Osteocyte (in vitro differentiated cells): ENCODE measurements at places on chromosomes 7 and 10.

DNA sequence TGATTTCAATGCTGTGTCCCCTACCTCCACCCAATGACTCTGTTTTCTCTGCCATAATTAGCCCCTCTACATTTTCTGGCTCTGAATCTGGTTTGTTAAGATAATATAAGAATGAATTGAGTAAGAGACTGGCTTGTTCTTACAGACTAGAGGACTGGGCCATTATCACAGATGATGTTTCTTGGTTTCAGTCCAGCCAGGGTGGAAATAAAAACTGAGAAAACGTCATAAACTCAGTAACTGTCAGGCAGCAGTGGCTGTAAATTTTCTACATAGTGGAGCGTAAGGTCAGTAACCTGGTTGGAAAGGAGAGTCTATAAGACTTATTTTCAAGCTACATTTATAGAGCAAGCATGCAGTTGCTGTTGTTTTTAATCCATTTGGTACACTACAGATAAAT lies 485.4 kb downstream of the HTR7 start:
- no peak for DNase-seq

DNA sequence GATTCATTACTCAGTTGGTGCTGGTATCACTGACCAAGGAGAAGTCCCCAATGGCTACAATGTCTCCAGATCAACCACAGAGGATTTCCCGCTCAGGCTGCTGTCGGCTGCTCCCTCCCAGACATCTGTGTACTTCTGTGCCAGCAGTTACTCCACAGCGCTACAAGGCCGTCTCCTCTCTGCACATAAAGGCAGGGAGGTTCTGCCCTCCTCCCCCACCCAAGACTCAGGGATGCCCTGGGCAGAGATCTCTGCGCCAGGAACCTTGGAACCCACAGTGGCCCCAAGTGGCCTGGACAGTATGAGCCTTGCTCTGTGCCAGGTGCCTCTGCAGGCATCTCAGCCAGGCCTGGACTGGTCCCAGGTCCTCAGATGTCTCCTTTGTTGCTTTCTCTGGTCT lies 193.4 kb upstream of the PRSS58 start:
- DNase-seq: peak; percentile 64

DNA sequence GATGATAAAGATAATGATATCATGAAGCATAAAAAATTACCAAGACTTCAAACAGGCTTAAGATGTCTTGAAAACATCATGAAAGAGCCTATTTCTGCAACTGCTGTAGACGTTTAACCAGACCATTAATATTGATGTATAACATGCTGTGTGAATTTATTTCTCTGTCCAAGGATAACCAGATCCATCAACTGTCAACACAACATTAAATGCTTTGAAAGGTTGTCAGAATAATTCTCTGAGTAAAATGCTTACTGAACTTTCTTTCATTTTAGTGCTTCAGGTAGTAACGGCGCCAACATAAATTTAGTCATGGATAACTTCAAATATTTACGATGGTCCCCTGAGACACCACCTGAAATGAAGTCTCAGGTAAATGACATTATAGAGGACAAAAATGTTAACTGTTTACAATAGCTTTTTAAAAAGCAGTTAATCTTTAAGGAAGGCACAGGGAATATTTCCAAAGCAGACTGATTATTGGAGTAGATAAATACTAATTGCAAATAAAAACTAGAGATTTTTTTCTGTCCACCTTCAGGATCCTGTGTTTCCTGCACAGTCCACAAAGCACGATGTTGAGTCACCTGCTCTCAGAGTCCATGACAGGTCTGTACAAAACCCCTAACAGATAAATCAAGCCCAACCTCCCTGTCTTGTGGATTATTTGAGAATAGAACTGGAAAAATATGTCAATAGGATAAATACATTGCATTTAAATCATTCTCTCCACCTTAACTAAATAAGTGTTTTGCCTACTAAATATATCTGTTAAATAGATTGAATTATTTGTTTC lies 1213.2 kb downstream of the XPNPEP1 start:
- DNase-seq: no peak

- no peak for DNase-seq
These were observed at the start of gene TMEM236 for GRCh38 chr10:17751781-17752445. Gene TMEM236 (plus strand): TSS chr10:17752201. CDS start chr10:17752296, 95 bp downstream.

- DNase-seq: no peak
These were observed 140.5 kb downstream of the CAMK1D start for GRCh38 chr10:12489806-12490205.

- no peak for DNase-seq
These were observed 12.0 kb upstream of the GSAP start for GRCh38 chr7:77427996-77428603.

- no peak for DNase-seq
These were observed 128.8 kb downstream of the NEURL1 start for GRCh38 chr10:103622286-103622685.

- no peak for DNase-seq
These were observed 16.5 kb downstream of the KDM7A start for GRCh38 chr7:140160308-140160707.

- DNase-seq: no peak
These were observed 9.8 kb downstream of the SFXN3 start for GRCh38 chr10:101040851-101041250.

GRCh38 chr10:133047526-133048123 lies 40.1 kb upstream of the ADGRA1 start:
- no peak for DNase-seq

- DNase-seq: no peak
These were observed 33.2 kb upstream of the TLX1 start for GRCh38 chr10:101097881-101098280.

DNA sequence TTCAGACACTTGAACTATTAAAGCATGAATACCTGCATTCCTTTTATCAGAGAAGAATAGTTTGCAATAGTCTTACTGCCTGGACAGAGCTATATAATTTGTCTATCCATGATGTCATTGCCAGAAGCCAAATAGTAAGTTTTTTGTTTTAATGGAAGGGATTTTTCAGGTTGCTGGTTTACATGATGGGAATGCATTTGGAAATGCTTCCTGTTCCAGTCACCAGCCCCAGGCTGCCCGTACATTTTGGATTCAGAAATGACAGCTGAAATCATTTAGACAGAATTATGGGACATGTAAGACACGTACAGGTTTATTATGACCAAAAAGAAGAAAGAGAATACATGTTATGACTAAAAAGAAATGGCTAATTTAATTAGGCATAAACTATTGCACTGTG lies 293.1 kb downstream of the CDK14 start:
- no peak for DNase-seq

GRCh38 chr10:69620625-69621024 lies 9.4 kb upstream of the FAM241B start:
- peak; percentile 49 for DNase-seq

DNA sequence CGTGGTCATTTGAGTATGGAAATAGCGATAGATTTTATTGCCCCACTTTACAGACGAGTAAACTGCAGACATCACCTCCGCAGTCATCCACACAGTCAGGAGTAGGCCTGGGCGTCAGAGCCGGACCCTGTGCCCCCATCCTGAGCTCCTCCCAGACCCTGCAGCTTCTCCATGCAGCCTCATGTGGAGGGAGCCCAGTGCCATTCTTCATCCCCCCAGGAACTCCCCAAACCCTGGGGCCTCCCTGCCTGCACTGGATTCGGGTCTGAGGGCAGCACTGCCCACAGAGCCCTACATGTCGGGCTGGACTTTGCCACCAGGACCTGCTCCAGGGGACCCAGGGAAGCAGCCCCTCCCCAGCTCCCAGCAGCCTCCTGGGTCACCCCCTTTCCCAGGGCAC lies 100.8 kb downstream of the MKI67 start:
- no peak for DNase-seq

GRCh38 chr7:159056737-159057136 lies 87.9 kb downstream of the VIPR2 start:
- DNase-seq: peak; percentile 46

DNA sequence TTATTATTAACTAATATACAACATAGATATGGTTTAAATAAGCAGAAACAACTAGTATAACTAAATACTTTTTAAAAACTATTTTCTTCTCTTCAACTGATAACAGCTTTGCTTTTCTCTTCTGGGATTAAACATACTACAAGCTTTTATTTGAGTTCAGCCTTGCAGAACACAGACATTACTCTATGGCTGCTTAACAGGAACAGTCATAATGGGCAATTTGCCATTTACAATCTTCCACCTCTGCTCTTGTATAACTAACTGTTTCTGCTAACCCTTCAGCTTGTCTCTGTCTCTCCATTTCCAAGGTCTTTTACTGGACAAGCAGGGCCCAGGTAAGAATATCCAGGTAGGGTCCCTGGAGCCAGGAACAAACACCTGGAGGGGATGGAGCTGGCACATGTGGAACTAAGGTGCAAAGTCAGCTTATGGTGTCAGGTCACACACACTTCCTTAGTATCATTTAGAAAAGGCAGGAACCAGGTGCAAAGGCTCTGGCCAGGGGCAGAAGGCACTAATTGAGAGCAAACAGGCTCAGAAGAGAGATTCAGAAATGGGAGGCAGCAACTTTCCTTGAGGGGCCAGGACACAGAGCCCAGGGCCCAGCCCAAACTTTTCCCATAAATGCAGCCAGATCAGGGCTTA lies 93.1 kb downstream of the STRA8 start:
- no peak for DNase-seq

DNA sequence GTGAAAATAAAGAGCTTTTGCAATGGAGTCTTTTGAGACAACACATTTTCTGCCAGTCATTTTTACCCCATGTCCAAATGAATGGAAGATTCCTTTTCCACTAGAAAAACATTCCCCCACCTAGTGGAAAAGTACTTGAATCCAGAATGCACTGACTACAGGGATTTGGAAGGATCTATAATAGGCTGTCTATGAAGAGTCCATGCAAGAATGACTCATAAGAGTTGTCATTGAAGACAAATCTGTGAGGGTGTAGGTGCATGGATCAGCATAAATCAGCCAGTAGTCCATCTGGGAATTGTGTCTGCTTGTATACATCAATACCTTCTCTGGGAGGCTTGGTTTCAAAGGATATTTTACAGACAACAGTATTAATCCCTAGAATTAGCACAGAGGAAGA lies 32.5 kb upstream of the TRUB1 start:
- no peak for DNase-seq

- no peak for DNase-seq
These were observed 5.4 kb downstream of the TFEC start for GRCh38 chr7:116024826-116025809.

DNA sequence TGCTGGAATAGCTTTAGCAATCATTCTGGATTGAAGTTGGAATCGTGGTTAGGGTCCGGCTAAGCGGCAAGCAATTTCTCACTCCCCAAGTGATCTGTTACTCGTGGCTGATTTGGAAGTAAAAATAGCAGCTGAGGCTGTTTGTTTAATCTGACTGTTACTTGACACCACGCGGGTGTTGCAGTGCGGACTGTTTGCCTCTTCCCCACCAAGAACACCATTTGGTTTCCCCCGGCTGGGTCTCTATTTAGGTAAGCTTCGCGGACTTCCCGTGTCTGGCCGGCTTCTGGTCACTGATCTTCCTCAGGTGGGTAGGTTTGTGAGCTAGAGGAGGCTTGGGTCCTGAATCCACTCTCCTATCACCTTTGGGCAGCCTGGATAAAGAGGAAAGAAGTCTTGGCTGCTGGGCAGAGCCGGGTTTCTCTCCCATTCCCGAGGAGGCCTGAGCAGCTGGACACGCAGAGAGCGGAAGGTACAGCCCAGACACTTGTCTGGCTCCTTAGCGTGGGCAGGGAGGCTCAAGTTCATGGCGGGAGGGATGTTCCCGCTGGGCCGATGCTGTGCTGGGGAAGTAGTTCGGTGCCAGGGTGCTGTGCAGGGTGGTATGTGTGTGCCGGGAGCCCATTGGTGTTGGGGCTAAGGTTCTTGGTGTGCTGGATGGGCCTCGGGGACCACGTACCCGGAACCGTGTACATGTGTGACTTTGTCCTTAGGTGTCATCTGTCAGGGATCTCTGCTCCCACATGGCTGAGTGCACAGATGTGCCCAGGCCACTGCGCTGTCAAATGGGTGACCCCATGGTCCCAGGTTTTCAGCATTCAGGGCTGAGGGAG lies at the start of gene C10orf71:
Gene C10orf71, plus strand, starts transcription at position 188 of the 833 bp plus-strand sequence. CDS start 23,376 bp downstream, outside the sequence.
- DNase-seq: no peak

DNA sequence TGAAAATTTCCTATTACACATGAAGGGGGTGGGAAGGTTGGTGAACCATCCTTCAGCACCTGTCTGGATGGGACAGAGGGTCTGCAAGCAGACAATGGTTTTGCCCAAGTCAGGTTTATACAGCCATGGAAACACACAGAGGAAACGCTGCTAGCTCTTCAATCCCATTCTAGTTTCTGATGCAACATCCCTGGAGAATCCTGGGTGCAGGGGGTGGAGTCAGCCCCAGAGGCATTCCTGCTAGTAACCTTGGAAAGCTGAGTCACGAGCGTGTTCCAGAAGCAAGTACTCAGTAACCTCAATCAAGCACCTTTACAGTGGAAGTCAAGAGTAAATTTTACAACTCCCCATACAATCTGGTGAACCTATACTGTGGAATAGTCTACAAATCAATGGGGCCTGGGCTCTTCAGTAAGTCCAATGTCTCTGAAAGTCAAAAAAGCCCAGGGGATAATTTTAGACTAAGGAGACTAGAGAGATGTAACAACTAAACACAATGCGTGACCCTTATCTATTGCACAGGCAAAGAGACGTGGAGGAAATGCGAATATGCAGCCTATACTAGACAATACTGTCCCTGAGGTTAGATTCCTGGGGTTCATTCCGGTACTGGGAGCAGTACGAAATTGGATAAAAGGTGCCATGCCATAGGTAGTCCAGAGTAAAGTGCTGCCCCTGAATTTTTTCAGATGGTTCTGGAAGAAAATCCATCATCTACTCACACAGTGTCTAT lies 95.4 kb downstream of the ZRANB1 start:
- DNase-seq: no peak

GRCh38 chr7:66627881-66628360 lies 760 bp upstream of the KCTD7 start:
- no peak for DNase-seq

DNA sequence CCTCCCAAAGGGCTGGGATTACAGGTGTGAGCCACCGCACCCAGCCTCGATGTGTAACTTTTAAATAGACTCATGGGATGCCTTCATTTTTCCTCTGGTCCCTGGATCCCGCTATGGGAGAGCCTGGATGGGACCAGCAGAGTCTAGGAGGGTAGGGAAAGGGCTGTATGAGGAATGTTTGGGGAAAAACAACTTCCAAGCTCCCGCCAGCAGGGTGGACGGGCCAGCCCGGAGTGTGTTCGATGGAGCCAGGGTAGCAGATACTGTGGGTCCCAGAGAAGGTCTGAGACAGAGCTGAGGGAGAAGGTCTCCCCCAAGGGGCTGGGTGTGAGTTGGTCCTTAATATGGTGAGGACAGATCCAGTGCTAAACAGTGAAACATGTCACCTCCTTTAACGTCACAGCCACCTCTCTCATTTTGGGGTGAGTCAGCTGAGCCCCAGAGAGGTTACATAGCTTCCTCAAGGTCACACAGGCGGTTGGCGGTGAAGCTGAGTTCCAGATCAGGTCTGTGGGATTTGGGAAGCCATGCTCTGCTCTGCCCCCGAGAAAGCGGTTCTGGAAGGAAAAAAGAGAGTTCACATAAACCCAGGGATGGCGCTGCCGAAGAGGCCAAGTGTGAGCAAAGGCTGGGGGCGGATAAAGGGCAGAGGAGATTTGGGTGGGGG lies 66.4 kb downstream of the MYL10 start:
- DNase-seq: no peak
